Hematopoietic multipotent progenitor cell treated with erythropoietin and hydrocortisone succinate and interleukin-3 and kit ligand, for 8 days (in vitro differentiated cells): ENCODE measurements at places on chromosomes 6 and 20.

DNA sequence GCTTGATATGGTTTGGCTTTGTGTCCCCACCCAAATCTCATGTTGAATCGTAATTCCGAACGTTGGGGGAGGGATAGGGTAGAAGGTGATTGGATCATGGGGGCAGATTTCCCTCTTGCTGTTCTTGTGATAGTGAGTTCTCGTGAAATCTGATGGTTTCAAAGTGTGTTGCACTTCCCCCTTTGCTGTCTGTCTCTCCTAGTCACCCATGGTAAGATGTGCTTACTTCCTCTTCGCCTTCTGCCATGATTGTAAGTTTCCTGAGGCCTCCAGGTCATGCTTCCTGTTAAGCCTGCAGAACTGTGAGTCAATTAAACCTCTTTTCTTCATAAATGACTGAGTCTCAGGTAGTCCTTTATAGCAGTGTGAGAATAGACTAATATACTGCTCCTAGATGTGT lies 19.9 kb downstream of the PFDN4 start:
- no peak for DNase-seq

- DNase-seq = no peak
Observed at GRCh38 chr6:142810952-142811514, 133.9 kb downstream of the HIVEP2 start.

DNA sequence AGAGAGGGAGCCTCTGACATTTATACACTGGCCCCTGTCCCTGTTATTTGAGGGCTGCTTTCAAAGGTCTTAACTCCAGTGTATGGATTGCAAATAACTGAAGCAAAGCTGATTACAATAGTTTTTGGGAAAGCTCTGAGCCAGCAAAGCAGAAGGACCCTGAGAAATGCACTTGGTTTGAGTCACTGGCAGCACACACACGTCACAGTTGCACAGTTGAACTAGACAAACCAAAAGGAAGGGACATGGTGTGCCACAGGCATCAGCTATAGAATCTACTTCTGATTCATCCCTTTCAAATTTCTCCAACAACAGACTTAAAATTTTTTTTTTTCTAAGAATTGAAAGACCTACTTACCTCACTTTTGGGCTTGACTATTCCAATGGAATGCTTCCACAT lies 56.4 kb downstream of the SNRNP48 start:
- DNase-seq = no peak

GRCh38 chr6:6220718-6221117 lies 99.7 kb downstream of the F13A1 start:
- DNase-seq = no peak

DNA sequence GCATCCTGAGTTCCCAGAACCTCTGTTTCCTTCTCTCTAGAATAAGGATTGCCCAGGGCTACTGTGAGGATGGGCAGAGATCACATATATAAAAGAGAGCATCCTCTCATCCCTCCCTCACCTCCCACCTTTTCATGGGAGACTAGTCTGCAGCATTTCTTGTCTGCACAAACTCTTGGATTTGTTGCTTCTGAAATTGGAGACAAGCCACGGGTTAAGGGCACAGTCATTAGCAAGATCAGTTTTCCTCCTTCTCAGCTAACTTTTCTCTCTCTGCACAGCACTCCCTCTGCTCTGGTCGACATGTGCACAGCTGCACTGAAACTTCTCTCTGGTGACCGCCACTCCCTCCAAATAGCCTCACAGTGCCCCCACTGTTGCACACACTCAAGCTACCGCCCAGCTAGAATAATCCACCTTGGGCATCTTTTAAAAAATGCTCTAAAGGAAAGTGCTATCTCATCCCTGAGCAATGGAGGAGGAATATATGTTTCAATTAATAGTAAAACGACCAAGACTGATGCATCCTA lies 50.9 kb upstream of the DUSP22 start:
- no peak for DNase-seq
